Foreskin keratinocyte (primary cell): ENCODE measurements at places on chromosomes 6 and 20. TPM values are rescaled to one million over a fixed set of nuclear protein-coding genes. Genes with fewer than 3 reads are reported as not detected.

DNA sequence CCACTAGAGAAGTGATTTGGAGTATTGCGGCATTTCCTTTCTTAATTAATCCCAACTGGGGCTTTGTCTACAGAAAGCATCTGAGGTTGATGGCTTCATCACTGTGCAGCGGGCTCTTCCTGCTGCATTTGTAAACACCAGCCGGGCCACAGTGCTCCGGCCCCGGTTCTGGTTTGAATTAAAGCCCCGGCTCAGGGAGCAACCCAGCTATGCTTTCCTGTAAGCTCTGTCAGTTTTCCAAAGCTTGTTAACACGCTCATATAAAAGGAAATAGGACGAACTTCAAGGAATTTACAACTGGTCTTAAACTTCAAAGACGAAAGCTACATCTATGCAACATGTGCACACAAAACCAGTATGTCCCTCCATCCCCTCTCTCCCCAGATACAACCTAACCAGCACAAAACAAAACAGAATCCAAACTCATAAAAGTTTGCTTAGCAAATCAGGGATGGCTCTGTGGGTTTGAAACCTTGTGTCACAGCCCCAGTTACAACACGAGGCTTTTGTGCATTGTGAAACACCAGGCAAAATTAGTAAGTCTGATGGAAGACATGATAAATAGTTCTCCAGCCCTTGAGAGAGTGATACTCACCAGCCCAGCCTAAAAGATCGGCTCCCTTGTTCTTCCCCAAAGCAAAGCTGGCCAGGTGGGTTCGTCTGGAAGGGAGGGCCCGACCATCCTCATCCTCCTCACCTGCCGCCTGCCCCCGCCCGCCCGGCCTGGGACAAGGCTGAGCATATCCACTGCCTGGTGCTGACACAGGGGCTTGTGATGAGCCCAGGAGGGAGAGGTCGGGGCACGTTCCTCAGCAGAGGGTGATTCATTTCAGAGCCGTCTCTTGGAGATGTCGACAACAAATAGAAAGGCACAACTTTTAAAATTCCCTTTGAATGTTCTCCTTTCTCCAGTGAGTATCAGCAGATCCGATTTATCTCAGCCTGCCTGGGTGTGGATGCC is 197.9 kb downstream of the TFAP2C start:
- DNase-seq = peak; percentile 92

GRCh38 chr20:60587986-60588385 is 629.8 kb downstream of the CDH26 start:
- DNase-seq = no peak

The MAK gene
- not detected in 2 replicates for total RNA-seq

The PEX3 gene
- 30.1 and 35.8 TPM in 2 replicates for total RNA-seq
